Chondrocyte (in vitro differentiated cells): ENCODE measurements at places on chromosomes 2 and 18.

DNA sequence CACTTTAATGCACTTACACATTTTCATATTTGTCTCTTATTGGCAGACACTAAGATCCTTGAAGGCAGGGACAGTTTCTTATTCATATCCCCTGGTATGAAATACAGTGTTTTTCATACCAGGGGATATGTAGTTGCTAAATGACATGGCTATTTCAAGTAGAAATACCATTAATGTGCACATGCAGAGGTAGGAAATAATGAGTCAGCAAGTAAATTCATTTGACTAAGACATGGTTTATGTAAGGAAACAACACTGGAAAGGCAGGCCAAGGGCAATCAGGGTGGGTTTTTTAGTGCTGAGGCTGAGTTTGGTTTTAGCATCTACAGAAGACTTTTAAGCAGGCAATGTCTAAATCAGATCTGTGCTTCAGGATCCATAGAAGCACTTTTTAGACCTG is 155.9 kb downstream of the WDPCP start:
- no peak for DNase-seq

DNA sequence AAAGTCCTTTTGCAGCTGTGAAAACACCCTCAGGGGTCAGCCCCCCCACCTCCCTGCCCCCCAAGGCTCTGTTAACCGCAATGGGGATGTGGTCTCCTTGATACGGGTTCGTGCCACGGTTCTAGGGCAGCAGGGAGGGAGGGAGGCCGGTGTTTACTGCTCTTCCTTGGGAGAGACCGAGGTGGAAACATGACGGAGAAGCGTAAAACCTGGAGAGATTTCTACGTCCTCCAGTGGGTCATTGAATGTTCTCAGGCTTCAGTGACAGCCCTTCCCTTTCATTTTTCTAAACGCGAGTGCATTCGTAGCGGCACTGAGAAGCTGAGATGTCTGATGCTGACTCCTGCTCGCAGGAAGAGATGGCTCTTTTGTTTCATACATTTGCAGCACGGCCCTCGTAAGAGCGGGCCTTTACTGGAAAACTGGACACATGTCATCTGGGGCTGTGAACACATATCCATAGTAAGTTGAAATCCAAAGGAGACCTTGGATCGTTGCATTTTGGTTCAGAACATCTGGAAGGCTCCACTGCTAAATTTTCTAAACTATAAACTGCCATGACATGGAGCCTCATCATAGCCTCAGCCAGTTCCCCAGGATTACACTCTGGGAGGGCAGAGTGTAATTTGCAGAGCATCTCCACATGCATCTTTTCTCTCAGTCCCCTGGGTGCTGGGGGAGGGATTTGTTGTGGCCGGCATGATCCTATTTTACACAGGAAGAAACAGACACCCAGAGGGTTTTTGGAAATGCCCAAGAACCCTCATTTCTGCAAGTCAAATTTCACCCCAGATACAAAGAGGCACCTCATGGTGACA is 40.6 kb upstream of the HDAC4 start:
- DNase-seq: no peak

GRCh38 chr18:37218022-37218590 is 347.5 kb downstream of the CELF4 start:
- no peak for DNase-seq

DNA sequence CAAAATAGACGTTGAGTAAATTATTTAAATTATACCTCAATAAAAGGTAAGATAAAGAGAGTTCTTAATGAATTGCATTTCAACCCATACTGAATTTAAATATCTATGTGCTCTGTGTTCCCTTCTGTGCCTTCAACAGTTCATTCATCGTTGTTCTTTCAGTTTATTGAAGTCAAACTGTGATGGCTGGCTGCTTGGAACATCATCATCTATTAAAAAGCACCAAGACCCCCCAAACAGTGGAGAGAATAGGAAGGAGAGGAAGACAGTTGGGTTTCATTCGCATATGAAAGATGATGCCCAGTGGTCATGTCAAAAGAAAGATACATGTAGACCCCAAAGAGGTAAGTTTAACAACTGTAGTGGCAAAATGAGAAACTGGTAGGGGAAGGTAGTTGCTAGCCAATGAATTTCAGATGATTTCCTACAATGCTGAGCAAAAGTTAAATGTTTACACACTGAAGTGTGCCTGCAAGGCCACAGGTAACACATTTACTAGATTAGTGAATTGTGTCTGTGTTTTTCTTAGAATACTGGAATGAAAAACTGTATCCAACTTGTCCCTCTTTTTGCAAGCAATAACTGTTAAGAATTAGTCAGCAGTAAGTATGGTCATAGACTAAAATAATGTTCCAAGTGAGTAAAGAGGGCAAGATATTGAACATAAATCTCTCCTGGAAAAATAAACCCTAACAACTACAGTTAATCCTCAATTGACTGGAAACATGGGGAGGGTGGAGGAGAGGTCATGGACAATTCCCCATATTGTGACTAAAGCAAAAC is 331.3 kb downstream of the KIAA1328 start:
- no peak for DNase-seq

- DNase-seq: no peak
Observed at GRCh38 chr18:57741273-57741672, 61.8 kb downstream of the ATP8B1 start.

DNA sequence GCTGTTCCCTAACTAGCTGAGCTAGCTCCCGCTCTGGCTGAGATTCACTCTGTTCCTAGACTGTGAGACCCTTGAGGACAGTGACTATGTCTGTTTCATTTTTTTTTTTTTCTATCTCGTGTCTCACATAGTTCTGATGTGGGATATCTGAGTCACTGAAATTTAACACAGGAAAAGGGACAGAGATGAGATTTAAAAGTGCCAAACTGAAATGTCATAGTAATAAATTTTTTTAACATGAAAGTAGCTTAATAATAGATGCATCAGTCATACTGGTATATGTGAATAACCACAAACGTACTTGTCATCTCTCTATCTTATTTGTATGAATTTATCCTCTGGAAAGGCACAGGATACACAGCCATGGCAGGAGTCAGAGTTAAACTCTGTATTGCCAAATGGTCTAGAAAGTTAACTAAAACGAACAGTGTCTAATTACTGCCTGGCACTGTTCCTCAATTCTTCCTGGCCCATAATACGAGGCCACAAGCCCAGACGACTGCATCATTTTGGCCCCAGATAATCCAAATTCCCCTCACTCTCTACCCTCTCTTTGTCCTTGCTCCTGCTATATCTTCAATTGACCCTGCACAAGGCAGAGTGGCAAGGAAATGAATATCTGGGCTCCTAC is 87.5 kb downstream of the SATB2 start:
- DNase-seq: no peak

GRCh38 chr2:241739651-241740050 is 5.2 kb downstream of the D2HGDH start:
- DNase-seq: no peak

DNA sequence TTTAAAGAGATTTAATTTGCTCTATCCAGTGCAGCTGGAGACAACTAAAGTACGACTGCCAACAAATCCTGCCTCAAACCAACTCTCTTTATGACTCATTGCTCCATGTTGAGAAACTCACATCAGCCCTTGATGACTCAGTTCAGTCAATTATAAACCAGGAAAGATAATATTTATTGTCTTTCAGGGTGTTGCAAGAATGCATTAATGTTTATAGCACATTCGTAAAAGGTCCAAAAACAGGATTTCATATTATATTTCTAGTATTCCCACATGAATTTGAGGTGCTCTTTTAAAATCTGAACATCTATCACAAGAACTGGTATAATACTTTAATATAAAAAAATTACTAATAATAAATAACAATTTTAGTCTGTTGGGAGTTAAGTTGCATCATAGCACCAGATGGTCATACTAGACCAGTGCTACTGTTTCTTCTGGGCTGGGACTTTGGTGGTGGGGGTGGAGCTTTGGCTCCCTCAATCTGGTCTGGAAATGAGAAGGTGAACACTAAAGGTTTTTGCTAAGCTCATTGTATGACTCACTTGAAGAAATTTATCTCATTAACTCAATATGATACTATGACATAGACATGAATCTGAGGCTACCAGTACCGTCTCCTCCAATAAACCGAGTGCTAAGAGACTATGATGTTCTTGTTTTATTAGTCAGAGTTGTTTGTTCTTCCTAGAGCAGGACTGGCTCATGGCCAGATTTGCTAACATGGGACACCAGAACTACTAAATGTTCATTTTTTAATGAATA is 26.6 kb upstream of the MAP3K20 start:
- no peak for DNase-seq

- DNase-seq: no peak
Observed at GRCh38 chr18:78448591-78448990, 531.0 kb upstream of the SALL3 start.

DNA sequence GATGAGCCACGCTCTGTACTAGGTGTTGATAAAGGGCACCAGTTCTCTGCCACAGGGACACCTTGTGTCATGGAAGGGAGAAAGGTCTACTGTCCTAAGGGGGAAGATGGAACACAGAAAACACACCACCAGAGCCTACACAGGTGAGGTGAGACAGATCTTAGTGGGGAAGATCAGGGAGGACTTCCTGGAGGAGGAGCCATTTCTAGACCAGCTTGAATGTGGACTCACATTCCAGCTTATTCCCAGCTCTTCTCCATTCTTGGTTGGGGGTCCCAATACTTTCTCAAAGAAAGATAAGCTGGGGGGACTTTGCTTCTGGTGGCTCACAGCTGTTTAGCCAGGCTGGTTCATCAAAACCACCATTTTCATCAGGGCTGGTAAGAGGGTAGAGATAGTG is 36.2 kb downstream of the EMX1 start:
- DNase-seq: no peak

DNA sequence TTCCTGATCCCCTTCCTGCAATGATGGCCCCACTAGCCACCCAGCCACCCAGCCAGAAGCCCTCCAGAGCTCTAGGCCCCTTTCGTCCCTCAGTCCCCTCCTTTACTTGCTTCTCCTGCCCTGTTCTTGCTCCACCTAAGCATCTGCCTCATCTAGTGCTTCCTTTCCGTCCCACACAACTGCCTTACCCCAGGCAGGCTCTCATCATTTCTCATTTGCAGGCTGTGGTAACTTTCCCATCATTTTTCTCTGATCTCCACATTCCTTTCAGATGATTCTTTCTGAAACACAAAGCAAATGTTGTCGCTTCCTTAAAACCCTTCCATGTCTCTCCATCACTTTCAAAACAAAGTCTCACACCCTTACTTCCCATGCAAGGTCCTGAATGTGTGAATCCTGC is 459.8 kb downstream of the METTL4 start:
- DNase-seq: no peak

- DNase-seq: no peak
Observed at GRCh38 chr2:188971432-188971861, 2.7 kb upstream of the COL3A1 start.

GRCh38 chr2:217553679-217554078 is 449.1 kb downstream of the TNS1 start:
- DNase-seq: no peak

DNA sequence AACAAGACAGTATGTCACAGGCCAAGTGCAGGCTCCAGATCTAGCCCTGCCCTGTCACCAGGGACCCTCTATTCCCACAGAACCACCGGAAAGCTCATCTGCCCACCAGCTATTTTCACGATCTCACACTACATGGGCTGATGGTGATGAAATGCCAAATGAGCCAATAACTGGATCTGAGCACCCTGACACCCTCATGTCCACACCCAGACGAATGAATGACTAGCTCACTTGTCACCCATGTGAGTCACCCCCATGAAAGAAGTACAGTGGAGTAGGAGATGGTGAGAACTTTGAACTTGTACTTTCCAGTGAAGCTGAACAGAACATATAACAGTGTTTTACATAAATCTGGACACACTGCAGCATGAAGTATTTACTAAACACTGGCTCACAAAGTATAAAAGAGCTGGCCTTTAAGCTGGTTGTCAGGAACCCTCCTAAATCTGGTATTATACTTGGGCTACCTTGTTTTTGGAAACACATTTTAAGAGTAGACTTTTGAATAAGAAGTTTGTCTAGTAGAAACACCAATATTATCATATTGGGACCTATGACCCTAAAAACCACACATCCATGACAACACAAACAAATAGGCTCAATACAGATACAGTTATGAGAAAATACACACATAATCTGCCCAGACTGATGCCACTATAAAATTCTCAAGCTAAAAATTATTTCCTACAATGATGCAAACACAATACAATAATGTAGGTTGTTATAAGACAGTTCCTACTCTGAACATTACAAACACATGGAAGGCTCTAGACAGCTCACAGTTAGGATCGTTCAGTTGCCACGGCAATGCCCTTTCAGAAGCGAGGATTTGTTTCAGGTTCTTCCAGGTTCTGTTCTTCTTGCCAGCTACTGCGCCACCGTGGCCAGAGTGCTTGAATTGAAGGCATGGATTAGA is 19.0 kb downstream of the INO80C start:
- DNase-seq: no peak

- DNase-seq: no peak
Observed at GRCh38 chr2:20027705-20028434, 15.4 kb upstream of the MATN3 start.

DNA sequence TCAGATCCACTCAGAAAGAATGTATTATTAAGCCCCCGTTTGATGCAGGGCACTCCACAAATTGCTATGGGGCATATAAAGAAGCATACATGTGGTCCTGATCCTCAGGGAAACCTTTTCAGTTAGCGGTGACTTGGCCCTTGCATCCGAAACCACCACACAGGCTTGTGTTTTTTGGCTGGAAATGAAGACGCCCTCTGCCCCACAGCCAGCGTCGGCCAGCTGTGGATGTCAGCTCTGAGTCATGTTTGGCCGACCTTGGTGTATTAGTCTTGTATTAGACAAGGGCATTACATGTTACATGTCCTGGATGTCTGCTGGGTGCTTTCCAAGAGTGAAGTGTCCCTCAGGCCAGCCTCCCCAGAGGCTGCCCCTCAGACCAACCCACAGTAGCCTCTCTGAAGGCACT is 107.6 kb upstream of the MAP3K20 start:
- DNase-seq: no peak

DNA sequence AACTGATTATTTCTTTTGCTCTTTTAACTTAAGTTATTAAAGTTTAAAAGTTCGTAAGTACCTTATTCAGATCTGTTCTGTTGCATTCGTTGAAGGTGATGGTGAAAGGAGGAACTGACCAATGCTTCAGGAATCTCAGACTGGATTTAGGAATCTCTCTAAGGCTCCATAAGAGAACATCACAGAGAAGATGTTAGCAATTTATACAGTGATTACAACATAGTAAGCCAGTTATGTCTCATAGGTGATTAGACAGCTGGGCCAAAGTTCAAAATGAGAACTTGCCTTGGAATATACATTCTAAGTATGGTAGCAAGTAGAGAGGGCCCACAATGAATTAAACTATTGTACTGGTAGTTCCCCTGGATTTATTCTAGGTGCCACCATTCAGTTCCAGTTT is 3.2 kb downstream of the MARS2 start:
- DNase-seq: no peak
